Activated naive CD8-positive, alpha-beta T cell treated with anti-CD3 and anti-CD28 coated beads for 36 hours (primary cell): ENCODE measurements at places on chromosomes 7 and 10.

DNA sequence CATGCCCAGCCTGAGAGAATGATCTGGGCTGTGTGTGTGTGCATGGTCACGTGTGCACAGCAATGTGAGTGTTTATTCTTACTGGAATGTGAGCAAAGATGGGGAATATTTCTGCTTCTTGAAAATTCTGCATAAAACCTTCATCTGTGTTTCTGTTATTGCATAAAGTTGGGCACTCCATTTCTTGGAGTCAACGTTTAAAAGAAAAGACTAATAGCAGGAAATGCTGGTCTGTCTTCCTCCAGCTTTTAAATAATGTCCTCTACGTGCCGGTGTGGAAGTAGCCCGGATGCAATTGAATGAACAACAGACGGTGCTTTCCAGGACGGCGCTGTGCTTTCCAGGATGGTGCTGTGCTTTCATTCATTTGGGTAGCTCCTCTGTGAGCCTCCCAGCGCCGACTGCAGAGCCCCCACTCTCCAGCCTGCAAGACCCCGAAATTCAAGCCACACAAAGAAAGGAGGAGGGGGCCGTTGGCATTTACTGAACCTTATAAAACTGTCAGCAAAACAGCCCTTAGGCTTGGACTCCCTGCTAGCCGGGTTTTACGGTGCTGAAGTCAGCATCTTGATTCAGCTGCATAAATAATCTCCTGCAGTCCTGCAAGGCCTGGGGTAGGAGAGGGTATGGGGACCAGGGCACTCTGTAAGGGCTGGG, 158.2 kb upstream of the PRKCQ start:
- DNase-seq: no peak

- no peak for DNase-seq
Observed at GRCh38 chr10:79262131-79262530, 85.1 kb upstream of the PPIF start.

DNA sequence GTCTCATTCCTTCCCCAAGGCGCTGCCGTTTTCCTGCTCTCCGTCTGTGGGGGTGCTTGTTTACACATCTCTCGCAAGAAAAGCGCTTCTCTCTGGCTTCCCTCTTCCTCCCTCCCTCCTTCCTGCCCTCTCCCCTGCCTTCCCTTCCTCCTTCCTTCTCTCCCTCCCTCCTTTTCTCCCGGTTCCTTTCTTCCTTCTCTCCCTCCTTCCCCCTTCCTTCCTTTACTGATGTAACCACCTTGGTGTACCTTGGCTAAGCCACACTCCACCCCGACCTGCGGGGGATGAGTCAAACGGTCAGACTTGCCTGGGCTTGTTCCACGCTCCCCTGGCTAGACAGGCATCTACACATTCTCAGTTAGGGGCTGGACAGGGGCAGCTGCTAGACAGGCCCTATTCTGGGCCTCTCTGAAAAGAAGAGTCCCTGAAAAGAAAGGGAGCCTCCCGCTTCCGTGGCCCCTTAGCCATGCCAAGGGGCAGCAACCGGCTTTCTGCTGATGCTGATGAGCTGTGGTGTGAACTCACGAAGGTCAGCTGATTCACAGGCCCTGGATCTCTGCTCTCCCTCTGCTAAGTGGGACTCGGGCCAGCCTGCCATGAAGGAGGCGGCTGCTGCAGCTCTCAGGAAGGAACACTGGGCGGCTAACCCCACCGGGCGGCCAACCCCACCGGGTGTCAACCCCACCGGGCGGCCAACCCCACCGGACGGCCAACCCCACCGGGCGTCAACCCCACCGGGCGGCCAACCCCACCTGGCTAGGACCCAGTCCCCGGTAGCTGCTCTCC, 216.8 kb downstream of the TCERG1L start:
- DNase-seq: no peak

DNA sequence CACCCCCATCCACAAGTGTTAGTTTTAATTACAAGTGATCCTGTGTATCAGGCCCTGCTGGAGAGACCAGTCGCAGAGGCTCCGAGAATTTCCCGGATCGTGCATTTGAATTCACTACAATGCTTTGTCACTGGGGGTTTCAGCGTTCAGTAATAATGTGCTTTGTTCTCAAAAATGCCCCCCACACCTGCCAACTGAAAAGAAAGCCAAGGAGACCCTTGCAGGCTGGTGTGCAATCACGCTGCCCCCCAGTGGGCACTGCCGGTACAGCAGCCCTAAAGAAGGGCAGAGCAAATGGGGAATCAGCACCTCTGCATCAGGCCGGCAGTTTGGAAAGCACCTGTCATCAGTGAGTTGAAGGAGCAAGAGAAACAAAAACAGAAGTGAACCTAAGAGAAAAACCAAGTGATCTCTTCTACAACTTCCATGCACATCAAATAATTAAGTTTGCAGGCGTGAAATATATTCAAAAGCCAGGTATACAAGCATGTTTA, 177.6 kb downstream of the PARD3 start:
- DNase-seq: peak; percentile 60

- DNase-seq: no peak
Observed at GRCh38 chr10:43421519-43421918, 12.5 kb upstream of the HNRNPF start.

DNA sequence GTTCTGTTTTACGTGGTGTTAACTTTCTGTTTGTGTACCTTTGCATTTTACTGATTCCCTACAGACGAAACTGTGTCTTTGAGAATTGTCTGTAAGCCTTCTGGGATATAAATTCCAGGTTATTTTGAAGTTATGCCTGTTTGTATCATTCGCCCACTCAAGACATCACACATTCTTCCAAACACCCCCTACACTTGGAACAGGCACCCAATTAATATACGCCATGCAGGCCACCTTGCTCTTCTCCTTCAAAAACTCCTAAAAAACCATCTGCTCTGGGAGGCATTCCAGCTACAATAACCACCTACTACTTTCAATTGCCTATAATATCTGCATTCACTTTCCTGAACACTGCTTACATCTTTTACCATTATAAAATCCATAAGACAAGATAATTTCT, 453.3 kb downstream of the DGKB start:
- DNase-seq: no peak

DNA sequence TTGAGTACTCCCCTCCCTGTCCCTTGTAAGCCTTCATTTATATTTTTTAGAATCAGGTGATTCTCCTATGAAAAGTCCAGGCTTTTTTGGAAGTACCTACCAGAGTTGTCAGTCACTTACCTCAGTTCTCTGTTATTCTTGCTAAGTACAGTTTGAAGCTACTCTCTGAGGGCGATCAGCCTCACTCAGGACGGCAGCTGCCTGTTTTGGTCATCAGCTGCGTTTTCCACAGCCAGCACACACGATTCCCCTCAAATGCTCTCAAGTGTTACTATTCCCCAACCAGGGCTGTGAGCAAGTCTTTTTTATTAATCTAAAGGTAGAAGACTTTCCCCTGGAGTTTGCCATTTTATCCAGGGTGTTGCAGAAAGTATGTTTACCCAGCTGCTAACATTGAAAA, 328.6 kb downstream of the SUGCT start:
- no peak for DNase-seq

- DNase-seq: no peak
Observed at GRCh38 chr7:139721821-139722220, 56.0 kb downstream of the HIPK2 start.

DNA sequence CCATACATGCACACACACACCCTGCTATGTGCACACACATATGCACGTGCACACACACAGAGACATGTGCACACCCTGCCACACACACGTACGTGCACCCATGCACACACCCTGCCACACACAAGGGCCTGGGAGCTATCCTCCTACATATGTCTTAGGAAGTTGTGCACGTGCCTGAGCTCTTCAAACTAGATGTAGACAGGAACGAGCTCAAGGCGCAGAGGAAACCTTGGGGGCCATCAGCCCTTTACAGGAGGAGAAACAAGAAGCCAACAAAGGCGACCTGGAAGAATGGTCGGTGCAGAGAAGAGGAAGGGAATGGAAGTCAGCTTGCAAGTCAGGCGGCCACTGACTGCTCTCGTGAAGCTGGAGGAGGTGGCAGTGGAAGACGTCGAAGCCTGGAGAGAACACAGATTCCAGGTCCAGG, 58.7 kb downstream of the AOC1 start:
- DNase-seq: no peak

- DNase-seq: no peak
Observed at GRCh38 chr10:19659920-19660655, 156.1 kb upstream of the PLXDC2 start.

DNA sequence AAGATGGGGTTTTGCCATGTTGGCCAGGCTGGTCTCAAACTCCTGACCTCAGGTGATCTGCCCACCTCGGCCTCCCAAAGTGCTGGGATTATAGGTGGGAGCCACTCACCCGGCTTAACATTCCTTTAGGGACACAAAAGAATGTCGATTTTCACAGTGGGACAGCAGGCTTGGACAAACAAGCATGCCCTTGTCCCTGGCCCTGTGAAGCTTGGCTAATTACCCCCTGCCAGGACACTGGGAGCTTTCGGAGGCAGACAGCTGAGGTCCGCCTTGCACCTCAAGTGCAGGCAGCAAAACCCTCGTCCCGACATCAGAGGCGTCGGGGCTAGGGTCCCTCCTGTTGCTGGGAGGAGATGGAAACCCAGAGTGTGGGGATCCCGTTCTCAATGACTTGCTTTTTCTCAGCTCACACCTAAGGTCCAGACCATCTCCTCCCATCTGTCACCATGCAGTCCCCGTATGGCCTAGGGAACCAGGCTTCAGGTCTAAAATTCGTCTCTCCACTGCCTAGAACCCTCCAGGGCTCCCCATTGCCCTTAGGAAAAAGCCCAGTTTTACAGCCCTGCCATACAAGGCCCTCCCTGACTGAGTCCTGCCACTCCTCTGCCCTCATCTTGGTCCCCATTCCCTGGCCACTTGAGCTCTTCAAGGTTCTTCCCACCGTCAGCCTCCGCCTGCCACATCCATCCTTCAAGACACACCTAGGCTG, 6.3 kb upstream of the CLIP2 start:
- DNase-seq: no peak

GRCh38 chr10:84193846-84194423, 402 bp upstream of the CDHR1 start:
- DNase-seq: no peak

GRCh38 chr7:30989824-30990672, 26.3 kb downstream of the GHRHR start:
- no peak for DNase-seq

GRCh38 chr7:157437519-157438061, 100.8 kb downstream of the DNAJB6 start:
- DNase-seq: no peak

- DNase-seq: no peak
Observed at GRCh38 chr7:17339139-17339538, 40.7 kb downstream of the AHR start.

DNA sequence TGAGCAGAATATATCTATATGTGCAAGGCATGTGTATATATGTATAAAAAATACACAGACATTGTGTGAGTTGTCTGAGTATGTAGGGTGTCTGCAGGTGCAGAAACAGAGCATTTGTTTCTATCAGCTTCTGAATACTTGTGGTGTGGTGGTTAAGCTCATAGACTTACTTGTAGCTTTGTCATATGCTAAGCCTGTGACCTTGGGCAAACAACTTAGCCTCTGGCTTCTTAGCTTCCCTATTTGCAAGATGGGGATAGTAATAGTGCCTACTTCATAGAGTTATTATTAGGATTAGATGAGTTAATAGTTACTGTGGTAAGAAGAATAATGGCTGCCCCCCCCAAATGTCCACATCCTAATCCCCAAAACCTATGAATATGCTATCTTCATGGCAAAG, 28.2 kb upstream of the PAX2 start:
- DNase-seq: no peak

DNA sequence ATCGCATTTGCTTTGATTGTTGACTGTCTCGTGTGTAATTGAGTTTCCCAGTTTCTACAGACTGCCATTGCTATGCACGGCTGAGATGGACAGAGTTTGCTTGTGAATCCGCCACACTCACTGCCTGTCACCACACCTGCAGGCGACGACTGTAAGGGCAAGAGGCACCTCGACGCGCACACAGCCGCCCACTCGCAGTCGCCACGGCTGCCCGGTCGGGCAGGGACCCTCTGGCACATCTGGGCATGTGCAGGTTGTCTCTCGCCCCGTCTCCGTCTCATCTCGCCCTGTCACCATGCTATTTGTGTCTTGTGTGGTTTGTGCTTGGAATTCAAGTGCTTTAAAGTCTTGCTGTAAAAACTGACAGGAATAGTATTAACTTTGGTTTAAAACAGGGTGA, 17.5 kb downstream of the SUN1 start:
- no peak for DNase-seq

DNA sequence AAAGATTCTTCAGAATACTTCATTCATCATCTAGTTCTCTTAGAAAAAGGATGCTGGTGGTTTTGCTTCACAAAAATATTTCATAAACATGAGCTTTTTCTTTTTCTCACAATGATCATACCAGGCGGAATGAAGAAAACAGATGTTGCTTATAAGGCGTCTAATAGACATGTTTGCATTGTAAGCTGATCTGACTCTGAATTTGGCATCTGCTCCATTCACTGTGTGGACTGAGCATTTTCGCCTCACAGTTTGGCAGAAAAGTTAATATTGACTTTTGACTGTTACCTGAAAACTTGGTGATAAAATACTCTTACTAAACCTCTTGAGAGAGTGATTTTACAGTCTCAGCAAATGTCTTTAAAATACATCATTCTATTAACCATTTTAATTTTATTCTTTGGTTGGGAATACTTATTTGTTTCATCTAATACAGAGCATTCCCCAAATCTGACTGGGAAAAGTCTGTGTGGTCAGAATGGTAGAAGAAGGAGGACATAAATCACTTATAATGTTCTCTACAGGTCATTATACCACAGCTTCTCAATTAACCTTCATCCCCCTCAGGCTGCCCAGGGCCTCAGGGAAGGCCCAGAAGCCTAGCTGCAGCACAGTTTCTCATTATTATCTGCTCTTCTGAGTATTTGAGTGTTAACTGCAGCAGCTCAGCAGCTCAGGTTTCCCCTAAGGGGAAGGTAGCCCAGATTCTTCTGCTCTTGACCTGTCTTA, 121.6 kb upstream of the KAT6B start:
- no peak for DNase-seq

GRCh38 chr10:98414578-98414931, 427 bp downstream of the PYROXD2 start:
- DNase-seq: no peak

- DNase-seq: no peak
Observed at GRCh38 chr10:121709675-121710073, 111.4 kb upstream of the FGFR2 start.

GRCh38 chr10:77027141-77027540, 610.5 kb downstream of the KCNMA1 start:
- no peak for DNase-seq

DNA sequence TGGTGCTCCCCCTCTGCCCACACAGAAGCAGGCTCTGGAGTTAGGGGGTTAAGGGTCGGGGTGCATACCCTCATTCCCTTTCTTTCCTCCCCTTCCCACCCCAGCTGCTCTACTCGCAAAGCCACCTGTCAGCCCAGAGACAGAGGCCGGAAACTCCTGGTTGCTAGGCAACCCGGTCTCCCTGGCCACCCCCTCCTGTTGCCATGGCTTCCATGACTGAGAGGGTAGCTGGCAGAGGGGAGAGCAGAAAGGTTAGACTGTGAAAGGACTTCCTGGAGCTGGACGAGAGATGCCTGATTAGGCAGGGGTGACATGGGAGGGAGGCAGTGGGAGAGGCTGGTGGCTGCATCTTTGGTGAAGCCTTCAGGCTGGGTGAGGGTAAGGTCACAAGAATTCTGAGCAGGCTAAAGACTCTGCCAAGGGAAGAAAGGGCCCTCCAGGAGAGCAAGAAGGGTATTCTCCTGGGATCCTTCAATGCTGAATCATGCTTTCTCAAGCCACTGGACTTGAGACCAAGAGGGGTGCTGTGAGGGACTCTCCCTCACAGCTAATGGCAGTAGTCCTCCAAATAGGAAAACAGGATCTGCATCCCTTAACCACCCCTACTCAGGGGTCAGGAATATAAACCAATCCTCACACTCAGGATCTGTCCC, 5.4 kb downstream of the PSD start:
- DNase-seq: peak; percentile 71

- DNase-seq: no peak
Observed at GRCh38 chr7:21996641-21997040, 50.9 kb upstream of the CDCA7L start.
